ENCODE measurements at places on chromosomes 6 and 20.

DNA sequence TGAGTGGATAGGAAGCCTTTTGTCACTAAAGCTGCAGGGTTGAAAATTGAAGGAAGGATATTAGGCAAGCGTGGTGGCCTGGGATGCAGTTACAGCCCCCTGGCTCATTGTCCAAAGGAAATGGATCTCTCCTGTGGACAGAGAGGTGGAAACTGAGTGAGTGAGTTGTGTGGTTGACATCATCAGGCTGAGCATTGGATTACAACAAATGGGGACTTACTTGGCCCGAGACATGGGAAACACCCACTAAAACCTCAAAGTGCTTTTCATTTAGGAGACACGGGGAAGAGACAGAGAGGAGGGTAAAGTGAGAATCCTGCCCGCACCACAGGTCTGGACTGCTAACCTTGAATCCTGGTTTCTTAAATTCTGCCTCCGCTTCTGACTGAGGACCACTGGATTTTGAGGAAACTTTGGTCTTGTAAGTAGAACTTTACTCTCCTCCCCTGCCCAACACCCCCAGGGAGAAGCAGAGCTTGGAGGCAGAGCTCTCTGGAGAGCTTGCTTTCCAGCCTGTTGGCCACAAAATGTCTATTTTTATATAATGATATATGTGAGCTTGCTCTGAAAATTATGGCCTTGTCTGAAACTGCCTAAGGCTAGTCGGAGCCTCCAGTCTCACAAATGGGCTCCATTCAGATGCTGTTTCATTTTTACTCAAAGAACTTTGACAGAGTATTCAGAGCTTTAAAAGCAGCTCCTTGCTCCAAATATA lies at the start of gene PKIG:
PKIG (plus strand) TSS at position 269 of the 715 bp plus-strand sequence. CDS start 31,978 bp downstream, outside the sequence.
- no peak for DNase-seq

DNA sequence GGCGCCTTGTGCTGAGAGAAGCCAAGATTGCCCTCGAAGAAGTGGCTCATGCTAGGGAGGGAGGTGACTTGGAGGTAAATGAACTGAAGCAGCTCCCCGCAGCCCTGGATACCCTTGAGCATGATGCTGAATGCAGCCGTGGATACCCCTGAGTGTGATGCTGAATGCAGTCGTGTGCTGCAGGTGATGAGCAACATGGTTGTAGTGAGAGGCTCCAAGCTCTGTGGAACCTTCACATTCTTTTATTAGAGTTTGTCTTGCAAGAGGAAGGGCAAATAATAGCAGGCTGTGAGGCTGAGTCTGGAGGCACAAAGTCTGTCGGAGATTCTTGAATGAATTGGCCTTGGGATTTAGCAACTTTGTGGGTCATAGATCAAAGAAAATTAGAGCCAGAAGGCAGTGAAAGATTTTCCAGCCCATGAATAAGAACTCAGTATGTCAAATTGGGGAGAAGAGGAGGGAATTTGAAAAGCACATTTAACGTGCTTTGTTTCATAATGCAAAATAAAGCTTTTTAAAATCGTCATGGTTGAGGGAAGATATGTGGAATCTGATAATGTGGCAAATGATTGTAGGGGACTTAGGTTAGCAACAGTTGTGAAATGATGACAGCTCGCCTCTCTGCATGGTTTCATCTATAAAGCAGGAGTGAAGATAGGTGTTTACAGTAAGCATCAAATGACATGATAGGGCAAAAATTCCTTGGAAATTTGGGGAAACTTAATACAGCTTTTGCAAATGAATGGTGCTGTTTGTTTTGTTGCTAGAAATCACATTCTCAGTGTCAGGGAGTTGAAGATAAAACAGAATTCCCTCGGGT lies 120.1 kb upstream of the TIAM2 start:
- DNase-seq, result no peak

DNA sequence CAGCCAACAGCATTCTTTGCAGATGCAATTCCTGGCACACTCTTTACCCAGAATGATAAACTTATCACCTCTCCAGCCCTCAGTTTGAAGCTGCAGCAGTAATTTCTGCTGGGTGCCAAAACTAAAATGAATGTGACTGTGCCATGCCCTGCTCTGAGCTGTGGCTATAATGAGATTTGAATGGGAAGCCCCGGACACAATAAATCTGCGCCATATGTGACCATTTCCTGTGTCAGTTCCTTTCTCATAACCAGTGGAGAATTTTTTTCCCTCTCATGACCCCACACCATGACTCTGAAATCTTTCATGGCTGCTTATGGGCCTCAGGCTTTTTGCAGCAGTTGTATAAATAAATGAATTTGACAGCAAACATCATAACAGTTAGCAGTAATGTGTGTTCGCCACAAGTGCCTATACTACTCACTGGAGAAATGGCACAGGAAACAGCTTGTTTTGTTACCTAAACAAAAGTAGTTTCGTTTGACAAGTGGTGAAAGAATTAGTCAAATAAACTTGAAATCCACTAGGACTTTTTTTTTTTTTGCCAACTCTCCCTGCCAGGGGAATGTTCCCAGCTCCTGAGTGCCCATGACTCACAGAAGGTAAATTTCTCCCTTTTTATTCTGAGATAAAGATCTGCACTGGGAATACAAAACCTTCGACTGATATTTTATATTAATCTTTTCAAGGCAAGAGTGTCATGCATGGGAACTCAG lies 408.4 kb downstream of the PKHD1 start:
- no peak for DNase-seq

DNA sequence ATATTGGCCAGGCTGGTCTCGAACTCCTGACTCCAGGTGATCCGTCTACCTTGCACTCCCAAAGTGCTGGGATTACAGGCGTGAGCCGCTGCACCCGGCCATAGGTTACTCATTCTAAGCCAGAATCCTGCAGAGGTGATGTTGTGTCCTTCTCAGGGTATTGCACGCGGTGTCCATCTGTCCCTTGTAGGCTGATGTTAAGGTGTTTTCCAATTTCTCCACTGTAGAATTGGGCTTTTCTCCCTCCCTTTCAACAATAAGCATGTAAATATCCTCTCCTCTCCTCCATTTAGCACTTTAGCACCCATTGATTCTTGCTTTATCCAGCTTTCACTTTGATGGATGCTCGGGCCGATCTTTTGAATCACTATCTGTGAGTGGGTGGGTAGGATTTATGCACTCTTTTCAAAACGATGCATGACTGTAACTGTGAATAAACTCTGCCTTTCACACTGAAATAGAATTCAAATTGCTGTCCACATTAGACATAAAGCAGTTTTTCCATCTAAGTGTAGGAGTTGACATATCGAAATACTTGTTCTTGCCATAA lies 52.6 kb downstream of the ZBTB2 start:
- no peak for DNase-seq

DNA sequence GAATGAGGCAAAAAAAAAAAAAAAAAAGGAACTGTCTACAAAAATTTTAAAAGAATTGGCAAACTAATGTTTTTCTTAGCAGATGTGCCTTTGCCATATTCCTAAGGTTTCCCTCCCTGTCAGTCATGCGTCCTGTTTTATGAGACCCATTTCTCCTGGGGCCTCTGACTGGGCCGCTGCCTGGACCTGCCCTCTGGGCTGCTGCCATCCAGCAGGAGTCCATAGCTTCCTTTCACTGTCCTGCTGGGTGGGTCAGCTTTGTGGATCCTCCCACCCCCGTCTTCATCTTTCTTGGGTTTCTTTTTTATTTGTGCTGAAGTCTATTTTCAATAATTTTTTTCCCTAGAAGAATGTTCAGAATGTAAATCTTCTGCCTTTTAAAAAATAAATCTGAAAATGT lies 110.8 kb upstream of the SCP2D1 start:
- DNase-seq, result no peak

GRCh38 chr6:42088101-42088591 lies 37.8 kb downstream of the TAF8 start:
- no peak for DNase-seq

DNA sequence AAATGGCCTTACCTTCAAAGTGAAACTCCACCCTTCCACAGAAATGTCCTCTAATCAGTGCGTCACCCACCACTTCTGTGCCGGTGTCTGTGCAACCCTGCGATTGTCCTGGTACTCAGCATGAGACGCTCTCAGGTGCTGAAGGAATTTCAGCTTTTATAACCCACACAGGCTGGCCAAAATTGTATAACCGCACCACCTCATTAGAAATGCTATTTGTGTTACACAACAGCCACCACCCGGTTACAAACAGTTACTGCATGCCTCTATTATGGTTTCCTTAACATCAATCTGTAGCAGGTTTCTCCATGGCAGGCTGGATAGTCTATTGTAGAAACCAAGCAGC lies 51.5 kb downstream of the SLC23A2 start:
- DNase-seq, result no peak

- DNase-seq, result no peak
Measured at GRCh38 chr6:100657678-100658330, 193.1 kb upstream of the SIM1 start.

GRCh38 chr20:46401478-46401860 lies 4.9 kb downstream of the ELMO2 start:
- DNase-seq, result no peak

GRCh38 chr6:26172608-26172968 lies 85.4 kb downstream of the HFE start:
- DNase-seq, result peak; percentile 58

DNA sequence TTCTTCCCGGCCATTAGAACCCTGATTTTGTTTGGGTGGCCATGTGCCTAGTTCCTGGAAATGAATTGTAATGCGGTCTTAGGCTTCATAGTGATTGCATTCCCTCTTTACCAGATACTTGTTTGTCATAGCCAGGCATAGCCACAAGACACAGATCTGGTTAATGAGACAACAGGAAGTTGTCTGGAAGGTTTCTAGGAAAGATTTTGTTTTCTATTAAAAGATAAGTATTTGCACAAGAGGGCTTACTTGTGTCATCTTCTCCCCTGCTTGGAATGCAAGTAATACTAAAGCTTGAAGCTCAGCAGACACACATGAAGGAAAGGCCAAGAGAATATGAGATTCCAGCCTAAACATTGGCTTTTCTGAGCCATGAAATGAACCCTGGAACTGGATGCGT lies 12.9 kb downstream of the FARS2 start:
- no peak for DNase-seq

- peak; percentile 79 for DNase-seq
Measured at GRCh38 chr20:19934792-19935491, 82.2 kb upstream of the NAA20 start.

DNA sequence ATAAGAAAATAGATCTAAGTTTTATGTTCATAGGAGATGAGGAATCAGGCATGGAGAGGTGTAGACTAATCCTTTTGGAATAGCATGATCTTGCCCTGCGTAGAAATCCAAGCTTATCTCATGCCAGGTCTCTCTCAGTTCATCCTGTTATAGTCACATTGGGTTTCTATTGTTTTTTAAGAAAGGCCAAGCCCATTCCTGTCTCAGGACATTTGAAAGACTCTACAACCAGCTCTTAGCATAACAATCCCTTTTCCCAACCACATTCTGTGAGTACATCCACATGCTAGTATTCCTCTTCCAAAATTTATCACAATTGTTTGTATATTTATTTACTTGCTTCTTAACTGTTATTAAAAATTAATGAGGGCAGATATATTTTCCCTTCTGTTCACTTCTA lies 130.3 kb downstream of the MMUT start:
- DNase-seq, result no peak

DNA sequence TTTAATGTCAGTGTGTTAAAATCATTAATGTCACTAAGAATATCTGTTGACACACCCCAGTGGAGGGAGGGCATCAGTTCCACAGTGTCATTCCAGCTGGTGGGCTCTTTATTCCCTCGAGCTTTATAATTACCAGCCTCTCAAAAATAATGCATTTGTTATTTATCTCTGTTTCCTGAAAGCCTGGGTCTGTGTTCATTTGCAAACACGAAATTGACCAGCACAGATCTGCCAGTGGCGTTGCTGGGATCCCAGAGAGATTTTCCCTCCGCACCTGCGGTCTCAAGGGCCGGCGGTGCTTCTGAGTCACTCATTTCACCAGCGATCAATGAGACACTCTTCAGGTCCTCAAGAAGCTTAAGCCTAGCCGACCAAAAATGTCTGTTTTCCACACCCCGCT lies 5.7 kb upstream of the PYGB start:
- no peak for DNase-seq

- no peak for DNase-seq
Measured at GRCh38 chr6:7249391-7249790, 63.6 kb downstream of the SSR1 start.

- DNase-seq, result no peak
Measured at GRCh38 chr20:49161428-49162152, 26.5 kb downstream of the STAU1 start.

DNA sequence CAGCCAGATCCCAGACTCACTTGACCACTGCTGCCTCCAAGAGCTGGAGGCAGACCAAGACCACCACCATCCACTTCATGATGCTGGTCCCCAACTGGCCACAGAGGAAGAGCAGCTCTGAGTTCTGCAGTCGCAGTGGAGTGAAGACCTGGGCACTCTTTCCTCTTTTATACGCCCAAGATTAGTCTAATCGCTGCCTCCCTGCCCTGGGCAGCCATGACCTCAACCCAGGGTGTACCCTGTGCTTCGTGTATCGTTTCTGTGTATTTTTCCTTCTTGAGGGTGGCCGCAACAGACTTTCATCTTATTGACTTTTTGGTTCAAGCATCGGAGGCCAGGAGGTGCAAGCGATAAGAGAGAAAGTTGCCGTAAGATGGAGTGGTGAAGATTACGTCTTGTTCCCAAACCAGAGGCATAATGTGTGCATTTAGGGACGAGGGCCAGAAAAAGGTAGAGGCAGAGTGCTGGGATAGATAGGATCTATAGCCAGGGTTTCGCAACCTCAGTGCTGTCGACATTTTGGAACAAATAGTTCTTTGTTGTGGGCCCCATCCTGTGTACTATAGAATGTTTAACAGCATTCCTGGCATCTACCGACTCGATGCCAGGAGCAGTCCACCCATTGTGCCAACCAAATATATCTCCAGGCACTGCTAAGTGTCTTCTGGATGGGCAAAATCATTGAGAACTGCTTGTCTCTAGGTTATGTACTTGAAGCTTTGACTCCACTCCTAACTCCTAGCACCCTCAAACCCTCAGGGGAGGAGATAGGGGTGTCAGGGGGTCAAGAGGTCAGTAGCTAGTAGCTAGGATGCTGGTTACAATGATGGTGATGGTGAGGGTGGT lies at the start of gene PGC:
PGC (minus strand) TSS at position 142 of the 846 bp plus-strand sequence; CDS start at position 79, 63 bp downstream.
- DNase-seq, result peak; percentile 79

DNA sequence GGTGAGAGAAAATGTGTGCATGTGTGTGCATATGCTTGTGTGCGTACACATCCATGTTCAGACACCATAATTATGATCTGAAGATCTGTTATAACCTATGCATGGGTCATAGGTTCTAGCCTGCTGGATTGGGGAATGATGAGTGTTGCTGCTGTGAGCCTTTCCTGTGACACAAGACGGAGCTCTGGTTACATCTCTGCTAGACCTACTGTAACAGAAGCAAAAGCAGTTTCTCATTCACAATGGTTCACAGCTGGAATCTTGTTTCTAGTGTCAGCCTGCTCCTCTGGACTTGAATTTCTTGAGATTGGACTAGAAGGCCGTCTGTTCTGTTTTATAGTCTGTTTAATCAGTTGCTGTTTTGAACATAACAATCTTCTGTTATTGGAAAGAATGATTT lies 40.1 kb downstream of the DEFB114 start:
- DNase-seq, result no peak

- no peak for DNase-seq
Measured at GRCh38 chr6:140105241-140105640, 730.8 kb upstream of the CITED2 start.

GRCh38 chr6:138188278-138188941 lies 26.7 kb downstream of the ARFGEF3 start:
- DNase-seq, result no peak

All from upper lobe of left lung (tissue), 6 donors.